Bronchial smooth muscle cell (primary cell): ENCODE measurements at places on chromosomes 4 and X. TPM values are rescaled to one million over a fixed set of nuclear protein-coding genes. Genes with fewer than 3 reads are reported as not detected.

The PAGE2 gene
- not detected in 2 replicates for total RNA-seq

The CT45A6 gene
- total RNA-seq: not detected in 2 replicates

The SUPT20HL2 gene
- total RNA-seq: 0.16 TPM in 1 of 2 replicates, not detected in the other

The ITIH6 gene
- not detected in 2 replicates for total RNA-seq

The TCEAL2 gene
- 0.16 TPM in 1 of 2 replicates, not detected in the other for total RNA-seq

The CPE gene
- total RNA-seq: 3.9 and 4.3 TPM in 2 replicates

The YY2 gene
- total RNA-seq: 0.94 and 1.4 TPM in 2 replicates

The RIPPLY1 gene
- total RNA-seq: not detected in 2 replicates
